RPMI8226 (cell line): ENCODE measurements at places on chromosomes 11 and 22.

DNA sequence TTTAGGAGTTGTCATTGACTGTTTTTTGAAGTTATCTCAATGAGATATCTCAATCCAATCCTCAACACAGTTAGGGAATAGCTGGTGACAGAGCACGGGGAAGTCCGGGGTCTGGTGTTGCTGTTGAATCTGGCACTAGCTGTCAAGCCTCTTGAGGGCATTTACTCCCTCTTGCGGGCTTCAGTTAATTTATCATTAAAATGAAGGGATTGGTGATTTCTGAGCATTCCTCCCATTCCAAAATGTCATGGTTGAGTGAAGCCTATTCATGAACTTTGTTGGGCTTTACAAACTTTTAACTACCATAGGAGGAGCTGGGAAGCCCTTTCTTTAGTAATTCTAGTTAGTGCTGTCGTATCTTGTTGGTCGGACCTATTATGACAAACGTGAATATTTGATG, 40.2 kb downstream of the UVRAG start:
- no peak for DNase-seq

- DNase-seq: no peak
Observed at GRCh38 chr11:106503901-106504300, 426.4 kb downstream of the AASDHPPT start.

- DNase-seq: no peak
Observed at GRCh38 chr11:70322666-70323065, 52.2 kb downstream of the PPFIA1 start.

DNA sequence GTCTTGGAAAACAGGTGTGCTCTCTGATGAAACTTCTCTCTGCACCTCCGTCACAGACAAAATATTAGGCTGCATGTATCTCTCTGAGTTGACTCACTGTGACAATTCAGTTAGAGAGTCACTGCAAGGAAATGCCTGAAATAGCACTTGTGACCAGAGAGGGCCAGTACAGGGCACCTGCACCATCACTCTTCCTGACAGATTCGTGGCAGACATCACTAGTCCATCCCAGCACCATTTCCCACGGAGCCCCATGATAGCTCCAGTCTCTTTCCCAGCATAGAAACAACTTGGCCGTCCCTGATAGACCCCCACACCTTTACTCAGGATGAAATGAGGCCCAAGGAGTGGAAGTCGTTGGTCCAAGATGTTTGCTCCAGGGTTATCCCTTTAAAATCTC, 73.3 kb upstream of the ISX start:
- no peak for DNase-seq

GRCh38 chr11:4044976-4045646, 49.5 kb upstream of the RRM1 start:
- DNase-seq: no peak

- peak; percentile 41 for DNase-seq
Observed at GRCh38 chr11:65488273-65489034, 10.4 kb upstream of the MALAT1 start.

- DNase-seq: no peak
Observed at GRCh38 chr22:18970176-18970947, 34.3 kb upstream of the PRODH start.

- DNase-seq: no peak
Observed at GRCh38 chr11:19628018-19628417, 84.6 kb upstream of the NAV2 start.

DNA sequence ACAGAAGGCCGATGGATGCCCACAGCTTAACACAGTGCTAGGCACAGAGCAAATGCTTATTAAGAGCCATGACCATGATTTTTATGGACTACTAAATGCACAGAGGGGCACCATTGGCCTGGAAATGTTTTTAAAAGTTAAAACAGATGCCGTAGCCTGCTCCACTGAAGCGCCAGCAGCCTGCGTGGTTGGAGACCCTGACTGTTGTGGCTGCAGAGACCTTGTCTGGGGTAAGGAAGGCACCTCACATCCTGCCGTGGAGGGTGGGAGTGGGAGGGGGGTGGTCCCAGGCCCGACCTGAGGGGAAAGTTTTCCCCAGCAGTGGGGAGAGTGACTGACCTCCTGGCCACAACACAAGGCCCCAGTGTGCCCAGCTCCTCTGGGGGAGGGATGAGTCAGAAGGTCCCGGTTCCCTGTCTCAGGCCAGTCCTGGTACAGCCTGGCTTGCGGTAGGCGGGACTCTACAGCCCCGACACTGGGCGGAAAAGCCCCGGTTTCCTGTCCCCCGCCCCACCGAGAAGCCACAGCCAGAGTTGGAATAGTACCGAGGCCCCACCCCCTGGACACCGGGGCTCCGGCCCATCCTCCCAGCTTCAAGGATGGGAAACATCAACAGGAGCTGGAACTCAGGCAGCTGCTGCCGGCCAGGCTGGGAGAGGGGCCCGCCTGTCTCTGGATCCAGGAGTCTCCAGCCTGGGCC, 7.0 kb downstream of the CHST1 start:
- DNase-seq: no peak

GRCh38 chr11:67435727-67436458, 1.6 kb downstream of the PTPRCAP start:
- DNase-seq: no peak

GRCh38 chr11:107293677-107294344, 163.8 kb downstream of the CWF19L2 start:
- no peak for DNase-seq

DNA sequence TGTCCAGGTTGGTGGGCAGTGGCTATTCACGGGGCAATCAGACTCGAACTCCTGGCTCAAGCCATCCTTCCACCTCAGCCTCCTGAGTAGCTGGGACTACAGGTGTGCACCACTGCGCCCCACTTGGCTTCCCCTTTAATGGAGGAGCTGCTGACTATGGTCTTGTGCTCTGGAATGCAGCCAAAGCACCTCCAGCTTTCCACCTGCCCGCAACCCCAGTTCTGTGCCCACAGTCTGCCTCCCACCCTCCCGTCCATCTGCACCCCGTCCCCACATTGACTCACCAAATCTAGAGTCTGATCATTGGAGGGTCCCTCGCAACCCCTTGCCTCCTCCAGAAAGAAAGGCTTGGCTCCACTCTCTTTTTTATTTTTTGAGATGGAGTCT, 41.0 kb downstream of the KCNJ4 start:
- DNase-seq: peak; percentile 83
